GF-D8 (cell line): ENCODE measurements at places on chromosomes 2 and 18.

DNA sequence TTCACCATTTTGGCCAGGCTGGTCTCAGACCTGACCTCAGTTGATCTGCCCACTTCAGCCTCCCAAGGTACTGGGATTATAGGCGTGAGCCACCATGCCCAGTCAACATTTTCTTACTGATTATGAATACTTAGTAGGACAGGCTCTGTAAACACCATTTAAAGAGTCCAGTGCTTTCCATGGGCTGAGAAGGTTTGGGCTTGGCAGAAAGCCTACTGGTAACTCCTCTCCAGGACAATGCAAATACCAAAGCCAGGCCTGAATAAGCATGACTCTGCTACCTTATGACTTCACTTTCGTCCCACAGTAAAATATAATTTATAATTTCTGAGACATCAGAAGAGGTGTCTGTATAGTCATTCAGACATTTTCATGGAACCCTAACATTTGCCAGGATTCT, 60.2 kb upstream of the FAM117B start:
- no peak for DNase-seq

- DNase-seq, result no peak
Measured at GRCh38 chr2:113370030-113370429, 67.5 kb upstream of the ZNG1B start.

GRCh38 chr18:3485153-3486149, 35.5 kb downstream of the TGIF1 start:
- no peak for DNase-seq

- DNase-seq, result no peak
Measured at GRCh38 chr2:99936065-99936464, 206.3 kb downstream of the AFF3 start.

DNA sequence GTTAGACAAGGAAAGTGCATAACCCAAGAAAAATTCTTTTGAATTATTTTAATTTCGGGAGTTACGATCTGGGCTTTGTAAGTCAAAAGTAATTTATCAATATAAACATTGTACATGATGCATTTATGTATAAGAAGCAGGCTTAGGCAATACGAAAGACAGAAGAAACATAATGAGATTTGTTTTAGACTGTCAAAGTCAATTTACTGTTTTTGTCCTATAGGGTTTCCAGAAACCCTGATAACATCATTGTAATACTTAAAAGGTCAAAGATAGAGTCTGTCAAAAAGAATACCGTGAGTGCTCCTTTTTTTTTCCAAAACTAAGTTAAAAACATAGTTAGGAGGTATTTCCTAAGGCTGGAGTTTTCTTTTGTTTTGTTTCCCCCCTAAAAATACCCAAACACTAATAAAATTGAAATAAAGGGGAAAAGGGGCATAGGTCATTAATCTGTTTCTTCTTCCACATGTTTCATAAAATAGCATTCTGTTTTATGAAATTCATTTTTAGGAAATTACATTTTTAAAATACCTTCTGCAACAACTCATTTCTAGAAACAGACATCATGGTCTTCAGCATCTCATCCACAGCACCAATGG, 16.1 kb downstream of the C1D start:
- DNase-seq, result no peak

- no peak for DNase-seq
Measured at GRCh38 chr2:232998666-232998985, 14.4 kb downstream of the NGEF start.

GRCh38 chr2:106362789-106363188, 105.4 kb downstream of the RGPD3 start:
- DNase-seq, result no peak

DNA sequence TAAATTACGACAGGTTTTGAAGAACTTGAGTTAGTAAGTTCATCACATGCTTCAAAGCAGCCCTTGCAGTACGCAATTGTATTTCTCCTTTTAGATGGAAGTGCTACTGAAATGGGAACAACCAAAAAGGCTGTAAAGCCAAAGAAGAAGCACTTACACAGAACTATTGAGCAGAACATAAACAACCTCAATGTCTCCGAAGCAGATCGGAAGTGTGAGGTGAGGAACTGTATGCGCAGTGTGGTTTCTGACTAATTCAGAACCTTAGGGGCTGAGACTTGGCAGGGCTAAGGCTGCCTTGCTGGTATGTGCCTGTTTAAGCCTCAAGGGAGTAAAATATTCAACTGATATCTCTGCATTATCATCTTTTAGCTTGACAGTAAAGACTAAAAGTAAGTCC, 8.4 kb downstream of the NCAPH start:
- no peak for DNase-seq

GRCh38 chr18:2511451-2511850, 59.9 kb downstream of the METTL4 start:
- DNase-seq, result no peak

- DNase-seq, result peak; percentile 38
Measured at GRCh38 chr2:136381722-136382633, 264.0 kb upstream of the CXCR4 start.

DNA sequence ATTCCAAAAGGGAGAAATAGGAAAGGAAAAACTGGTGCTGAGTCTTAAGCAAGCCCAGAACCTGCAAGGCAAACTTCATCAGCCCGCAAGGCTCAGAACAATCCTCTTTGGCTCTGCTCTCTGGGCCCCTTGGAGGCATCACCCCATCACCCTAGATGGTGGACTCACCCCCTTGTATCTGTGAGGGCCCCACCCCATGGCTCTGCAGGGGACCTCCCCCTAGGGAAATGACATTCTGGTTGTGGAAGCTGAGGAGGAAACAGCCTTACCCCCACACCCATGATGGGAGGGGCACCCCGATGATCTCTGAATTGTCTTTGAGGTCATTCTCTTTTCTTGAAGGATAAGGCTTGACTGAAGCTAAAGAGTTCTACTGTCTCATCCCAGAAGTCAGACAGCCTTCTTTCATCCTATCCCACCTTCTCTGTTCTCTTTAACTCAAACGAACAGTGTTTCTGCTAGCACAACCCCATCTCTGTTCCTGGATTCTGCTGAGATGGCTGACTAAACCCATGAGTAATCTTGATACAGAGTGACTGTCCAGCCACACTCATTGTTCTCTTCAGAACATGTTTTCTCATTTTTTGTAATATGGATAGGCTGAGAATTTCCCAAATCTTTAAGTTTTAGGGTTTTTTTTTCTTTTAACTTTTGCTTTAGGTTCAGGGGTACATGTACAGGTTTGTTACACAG, 492.1 kb upstream of the MYT1L start:
- DNase-seq, result no peak

DNA sequence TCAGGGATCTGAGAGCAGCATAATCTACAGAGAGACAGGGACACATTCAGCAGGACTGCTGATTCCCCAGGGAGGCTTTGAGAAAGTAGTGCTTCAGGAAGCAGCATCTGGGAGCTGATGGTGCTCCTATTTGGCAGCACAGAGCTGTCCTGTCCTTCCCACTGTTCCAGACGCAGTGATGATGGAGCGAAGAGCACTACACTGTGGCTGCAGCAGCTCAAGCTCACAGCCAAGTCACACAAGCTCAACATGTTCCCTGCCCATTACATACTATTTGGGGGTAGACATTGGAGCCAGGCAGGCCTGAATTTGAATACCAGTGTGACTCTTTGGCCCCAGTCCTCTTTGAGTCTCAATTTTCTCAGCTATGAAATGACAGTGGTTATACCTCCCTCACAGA, 15.2 kb upstream of the GALM start:
- DNase-seq, result no peak

- no peak for DNase-seq
Measured at GRCh38 chr18:12384261-12384660, 7.2 kb upstream of the AFG3L2 start.

- DNase-seq, result no peak
Measured at GRCh38 chr18:37673671-37674070, 108.1 kb upstream of the CELF4 start.

- no peak for DNase-seq
Measured at GRCh38 chr2:7004636-7005035, 87.4 kb downstream of the RNF144A start.

DNA sequence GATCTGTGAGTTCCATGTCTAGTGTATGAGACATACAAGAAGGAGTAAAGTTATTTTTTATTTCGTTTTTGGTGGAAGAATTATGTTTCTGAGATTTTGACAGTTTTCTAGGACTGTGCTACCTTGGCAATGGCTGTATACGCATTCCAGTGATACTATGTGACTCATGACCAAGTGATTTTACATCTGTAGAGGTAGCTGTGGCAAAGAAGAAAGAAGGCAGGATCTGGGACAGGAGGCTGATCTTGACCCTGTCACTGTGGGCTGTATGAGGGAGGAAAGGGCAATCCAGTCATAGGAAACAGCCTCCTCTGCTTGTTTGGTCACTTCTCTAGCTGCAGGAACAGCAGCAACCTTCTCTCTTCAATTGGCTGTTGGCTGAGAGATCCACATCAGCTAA, 44.0 kb upstream of the PDCL3 start:
- DNase-seq, result no peak

GRCh38 chr2:84273406-84273805, 185.7 kb downstream of the SUCLG1 start:
- DNase-seq, result no peak

DNA sequence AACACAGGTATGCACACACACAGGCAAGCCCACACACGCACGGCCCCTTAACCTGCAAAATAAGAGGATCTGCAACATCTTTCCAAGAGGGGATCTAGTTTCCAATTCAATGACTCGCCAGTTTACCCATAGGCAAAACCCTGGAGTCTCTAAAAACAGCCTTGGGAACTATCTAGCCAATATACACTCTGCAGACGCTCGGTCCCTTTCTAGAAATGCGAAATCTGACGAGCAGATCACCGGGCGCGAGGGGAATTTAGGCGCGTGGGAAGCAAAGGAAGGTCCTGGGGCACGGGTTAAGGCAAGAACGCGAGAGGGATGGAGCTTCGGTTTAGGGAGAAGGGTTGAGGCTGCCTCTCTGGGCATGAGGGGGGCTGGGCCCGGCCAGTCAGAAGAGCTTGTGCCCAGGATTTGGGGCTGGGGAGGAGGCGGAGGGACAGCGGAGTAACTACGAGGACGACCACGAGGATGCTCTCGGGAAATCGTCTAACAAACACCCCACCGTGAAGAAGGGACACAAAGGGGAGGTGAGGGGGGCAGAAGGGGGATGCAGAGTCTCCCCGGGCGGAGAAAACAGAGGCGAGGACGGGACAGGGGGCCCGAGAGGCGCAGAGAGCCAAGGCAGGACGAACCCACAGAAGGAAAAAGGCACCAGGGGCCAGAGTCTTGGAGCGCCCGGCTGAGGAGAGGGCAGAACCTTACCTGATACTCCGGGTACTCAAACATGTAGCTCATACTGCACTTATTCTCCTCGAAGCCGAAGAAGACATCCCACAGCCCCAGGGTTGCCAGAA, 542 bp downstream of the PGAP1 start:
- DNase-seq, result no peak

GRCh38 chr2:39837856-39838453, 58.9 kb upstream of the THUMPD2 start:
- DNase-seq, result no peak

GRCh38 chr2:216436383-216436782, 24.1 kb downstream of the SMARCAL1 start:
- DNase-seq, result no peak

DNA sequence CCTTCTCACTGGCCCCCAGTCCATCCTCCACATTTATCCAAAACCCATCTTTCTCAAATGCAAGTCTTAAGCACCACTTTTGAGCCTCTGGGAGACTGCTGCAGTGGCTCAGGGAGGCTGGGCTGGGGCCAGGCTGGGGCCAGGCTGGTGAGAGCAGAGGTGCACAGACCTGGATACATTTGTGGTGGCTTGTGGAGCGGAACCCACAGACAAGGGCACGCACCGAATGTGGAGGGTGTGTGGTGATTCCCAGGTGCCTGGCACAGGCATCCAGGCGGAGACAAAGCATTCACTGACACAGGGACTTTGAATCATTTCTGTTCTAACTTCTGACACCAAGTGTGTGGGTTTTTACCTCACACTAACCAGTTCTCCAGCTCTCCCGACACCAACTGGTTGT, 42.2 kb upstream of the MGAT4A start:
- DNase-seq, result no peak

- DNase-seq, result no peak
Measured at GRCh38 chr2:69544951-69545350, 98.6 kb downstream of the AAK1 start.

GRCh38 chr2:179909845-179910734, 48.7 kb upstream of the ZNF385B start:
- no peak for DNase-seq

GRCh38 chr2:46179037-46179621, 118.1 kb upstream of the EPAS1 start:
- no peak for DNase-seq

DNA sequence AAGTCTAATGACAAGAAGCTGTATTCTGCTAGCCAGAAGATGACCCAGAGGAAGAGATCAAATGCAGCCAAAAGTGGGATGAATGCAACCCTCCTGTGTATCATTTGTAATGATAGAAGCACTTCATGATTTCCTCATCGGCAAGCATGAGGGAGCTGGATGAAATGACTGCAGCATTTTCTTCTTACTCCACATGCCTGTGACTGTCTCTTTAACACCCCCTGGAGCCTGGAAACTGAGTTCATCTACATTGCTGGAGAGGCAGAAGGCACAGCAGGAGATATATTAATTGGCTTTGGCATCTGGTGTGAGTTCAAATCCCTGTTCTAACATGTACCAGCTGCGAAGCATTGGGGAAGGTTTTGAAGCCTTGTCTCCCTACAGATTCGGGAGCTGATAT, 37.7 kb downstream of the ID2 start:
- DNase-seq, result no peak

DNA sequence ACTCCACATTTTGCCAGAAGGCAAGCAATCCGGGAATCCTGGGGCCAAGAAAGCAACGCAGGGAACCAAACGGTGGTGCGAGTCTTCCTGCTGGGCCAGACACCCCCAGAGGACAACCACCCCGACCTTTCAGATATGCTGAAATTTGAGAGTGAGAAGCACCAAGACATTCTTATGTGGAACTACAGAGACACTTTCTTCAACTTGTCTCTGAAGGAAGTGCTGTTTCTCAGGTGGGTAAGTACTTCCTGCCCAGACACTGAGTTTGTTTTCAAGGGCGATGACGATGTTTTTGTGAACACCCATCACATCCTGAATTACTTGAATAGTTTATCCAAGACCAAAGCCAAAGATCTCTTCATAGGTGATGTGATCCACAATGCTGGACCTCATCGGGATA, 26.8 kb downstream of the B3GNT2 start:
- DNase-seq, result no peak

DNA sequence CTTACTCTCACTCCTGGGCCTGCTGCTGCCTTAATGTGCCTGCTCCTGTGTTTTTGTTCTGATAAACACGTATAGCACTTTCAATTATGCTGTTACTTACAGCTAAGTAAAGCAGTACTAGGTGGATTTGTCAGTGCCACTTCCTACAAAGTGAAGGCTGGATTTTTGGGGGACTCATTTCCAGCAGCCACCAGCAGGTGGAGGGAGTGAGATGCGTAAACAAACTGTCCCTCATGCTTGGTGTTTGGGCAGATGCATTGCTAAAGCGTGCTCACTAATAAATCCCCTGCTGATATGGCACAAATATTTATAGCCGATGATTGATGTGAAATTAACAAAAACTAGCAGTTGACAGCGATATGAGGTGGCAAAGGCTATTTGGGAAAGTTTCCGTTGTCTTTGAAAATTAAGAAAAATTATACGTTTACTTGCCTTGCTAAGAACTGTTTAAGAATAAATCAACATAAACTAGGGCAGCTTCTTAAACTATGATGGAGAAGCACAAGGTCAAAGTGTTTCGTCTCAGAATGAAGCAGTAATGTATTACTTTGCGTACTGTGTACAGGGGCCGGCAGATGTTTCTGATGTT, 101.7 kb downstream of the AGAP1 start:
- DNase-seq, result no peak
